ENCODE measurements at places on chromosomes 13 and 19.

DNA sequence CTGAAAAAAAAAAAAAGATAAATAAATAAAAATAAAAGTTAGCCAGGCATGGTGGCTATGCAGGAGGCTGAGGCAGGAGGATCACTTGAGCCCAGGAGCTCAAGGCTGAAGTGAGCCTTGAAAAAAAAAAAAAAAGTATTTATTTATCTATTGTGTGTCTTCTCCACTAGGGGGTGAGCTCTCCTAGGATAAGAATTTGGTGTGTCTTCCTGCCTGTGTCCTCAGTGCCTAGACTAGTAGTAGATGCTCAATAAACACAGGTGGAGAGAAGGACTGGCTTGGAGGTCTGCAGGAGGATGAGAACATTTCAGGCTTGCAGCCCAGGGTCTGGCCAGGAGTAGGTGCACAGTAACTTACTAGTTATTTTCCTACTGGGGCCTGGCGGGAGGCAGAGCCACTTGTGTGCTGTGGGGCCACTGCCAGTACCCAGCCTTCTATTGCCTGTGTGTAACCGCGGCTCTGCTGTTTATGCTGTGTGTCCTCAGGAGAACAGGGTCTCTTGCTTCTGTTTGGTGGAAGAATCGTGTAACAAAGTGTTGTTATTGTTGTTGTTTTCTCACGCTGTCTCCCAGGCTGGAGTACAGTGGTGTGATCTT, 5.4 kb downstream of the LMTK3 start:
- DNase-seq = no peak

DNA sequence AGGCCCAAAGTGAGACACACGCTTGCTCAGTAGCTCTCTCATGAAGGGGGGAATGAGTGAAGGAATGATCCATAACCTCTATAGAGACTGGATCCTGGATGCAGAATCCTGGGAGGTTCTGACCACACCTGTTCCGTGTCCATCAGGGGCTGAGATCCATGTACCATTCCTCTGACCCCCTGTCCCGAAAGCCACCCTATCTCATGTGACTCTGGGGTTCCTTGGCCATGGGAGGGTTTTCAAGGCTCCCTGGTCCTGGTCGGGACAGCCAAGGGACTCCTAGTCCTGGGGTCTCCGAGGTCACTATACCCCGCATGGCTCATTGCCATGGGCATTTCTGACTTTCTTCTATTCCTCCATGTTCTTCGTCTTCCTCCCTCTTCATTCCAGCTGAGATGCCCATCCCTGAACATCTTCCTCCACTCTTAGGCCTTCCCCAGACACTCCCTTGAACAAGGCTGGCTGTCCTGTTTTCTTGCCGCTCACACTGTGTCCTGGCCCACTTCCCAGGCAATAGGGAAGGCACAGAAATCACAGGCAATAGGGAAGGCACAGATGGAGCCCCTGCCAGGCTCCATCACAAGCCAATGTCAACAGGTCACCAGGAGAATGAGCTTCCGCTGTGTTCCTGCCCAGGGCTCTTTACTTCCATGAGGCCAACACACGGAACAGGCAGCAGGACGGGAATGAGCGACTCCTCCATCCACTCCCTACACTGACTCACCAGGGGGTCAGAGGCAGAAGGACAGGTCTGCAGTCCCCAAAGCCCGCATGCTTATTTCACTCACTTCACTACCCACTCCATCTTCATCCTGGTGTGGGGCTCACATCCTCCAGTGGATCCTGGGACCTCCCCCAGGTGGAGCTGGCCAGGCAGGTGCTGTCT, 3.2 kb downstream of the CEACAM5 start:
- no peak for DNase-seq

DNA sequence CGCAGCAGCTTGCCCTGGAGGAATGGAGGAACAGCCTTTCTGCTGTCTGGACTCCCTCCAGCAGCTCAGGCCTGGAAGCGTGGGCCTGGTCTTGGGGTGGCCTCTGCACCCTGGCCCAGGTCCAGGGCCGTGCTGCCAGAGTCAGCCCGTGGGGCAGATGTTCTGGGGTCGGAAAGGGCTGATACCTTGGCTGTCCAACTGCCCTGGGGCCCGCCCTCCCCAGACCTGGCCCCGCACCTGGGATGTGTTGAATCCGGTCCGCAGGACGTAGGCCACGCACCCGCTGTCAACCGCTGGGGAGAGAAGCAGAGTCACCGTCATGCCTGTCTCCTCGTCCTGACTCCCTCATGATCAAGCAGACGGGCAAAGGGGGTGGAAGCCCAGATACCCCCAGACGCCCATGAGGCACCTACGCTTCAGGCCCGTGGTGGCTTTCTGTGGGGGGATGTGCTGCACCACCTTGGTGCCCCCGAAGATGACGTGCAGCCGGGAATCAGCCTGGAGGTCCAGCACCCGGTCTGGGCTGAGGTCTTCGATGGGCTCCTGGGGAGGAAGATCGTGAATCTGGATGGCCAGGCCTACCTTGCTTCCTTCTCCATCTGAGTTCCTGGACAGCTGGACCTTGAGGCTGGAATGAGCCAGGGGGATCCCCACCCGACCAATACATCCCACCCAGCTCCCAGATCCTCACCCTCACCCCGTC, 7.7 kb downstream of the ATP13A1 start:
- no peak for DNase-seq

DNA sequence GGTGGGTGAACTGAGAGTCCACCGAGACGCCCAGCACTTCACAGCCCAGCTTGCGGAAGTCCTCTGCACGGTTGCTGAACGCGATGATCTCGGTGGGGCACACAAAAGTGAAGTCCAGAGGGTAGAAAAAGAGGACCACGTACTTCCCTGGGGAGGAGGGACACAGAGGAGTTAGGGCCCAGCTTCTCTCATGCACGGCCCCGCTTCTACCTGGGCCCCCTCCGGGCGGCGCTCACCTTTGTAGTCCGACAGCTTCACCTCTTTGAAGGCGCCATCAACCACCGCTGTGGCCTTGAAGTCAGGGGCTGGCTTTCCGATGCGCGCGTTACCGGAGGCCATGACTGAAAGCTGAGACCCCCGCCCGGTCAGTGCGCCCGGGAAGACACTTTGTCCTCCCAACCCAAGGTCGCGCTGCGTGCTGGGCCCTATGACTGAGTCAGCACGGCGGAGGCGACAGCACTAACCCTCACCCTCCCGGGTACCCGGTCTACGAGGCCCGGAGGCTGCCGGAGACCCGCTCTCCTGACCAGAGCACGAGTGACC, 606 bp downstream of the PRDX2 start:
- no peak for DNase-seq

- no peak for DNase-seq
Measured at GRCh38 chr13:77298426-77298825, 28.5 kb downstream of the MYCBP2 start.

DNA sequence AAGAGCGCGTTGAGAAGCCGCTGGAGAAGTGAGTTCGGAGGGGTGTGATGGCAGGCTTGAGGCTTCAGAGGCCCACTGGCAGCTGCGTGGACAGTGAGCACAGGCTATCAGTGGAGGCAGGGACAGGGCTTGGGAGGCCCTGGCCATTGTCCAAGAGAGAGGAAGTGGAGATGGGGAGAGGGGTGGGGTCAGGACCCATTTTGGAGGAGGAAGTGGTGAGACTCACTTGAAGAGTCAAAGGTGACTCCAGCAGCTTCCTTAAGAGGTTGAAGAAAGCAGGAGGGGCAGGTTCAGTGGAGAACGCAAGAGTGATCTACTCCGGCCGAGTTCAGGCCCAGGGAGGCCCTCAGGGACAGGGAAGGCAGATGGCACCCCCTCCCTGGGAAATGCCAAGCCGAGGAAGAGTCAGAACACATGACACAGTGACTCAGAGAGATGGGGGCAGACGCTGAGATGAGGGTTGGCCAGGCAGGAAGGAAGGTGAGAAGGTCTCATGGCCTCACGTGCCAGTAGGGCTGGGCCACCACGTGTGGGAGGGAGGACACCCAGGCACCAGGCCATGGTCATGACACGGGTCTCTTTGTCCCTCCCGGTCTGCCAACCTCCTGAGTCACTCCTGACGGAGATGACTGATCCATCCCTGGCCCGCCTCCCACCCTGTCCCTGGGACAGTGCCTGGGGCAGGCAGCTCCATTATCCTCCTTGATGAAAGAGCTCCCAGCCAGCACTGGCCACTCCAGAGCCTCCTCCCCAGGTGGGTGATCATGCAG, 10.1 kb upstream of the CD22 start:
- no peak for DNase-seq

- DNase-seq = no peak
Measured at GRCh38 chr13:37681281-37682032, 82.9 kb upstream of the POSTN start.

DNA sequence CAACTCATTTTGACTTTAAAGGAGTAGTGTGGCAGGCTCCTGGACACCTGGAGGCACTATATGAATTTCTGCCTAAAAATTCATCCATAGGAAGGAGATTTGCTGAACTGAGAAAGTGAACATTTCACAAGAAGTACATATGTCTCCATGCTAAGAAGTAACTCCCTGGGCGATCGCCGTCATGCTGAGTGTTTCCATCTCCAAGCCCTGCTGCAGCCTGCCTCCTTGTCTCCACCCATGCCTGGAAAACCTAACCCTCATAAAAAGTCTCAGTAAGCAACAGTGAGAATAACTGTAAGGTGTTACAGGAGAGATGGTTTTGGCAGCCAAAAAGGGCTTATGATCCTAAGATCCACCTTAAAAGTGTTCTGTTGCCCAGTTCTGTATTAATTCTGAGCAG, 251.3 kb downstream of the SHISA2 start:
- no peak for DNase-seq

DNA sequence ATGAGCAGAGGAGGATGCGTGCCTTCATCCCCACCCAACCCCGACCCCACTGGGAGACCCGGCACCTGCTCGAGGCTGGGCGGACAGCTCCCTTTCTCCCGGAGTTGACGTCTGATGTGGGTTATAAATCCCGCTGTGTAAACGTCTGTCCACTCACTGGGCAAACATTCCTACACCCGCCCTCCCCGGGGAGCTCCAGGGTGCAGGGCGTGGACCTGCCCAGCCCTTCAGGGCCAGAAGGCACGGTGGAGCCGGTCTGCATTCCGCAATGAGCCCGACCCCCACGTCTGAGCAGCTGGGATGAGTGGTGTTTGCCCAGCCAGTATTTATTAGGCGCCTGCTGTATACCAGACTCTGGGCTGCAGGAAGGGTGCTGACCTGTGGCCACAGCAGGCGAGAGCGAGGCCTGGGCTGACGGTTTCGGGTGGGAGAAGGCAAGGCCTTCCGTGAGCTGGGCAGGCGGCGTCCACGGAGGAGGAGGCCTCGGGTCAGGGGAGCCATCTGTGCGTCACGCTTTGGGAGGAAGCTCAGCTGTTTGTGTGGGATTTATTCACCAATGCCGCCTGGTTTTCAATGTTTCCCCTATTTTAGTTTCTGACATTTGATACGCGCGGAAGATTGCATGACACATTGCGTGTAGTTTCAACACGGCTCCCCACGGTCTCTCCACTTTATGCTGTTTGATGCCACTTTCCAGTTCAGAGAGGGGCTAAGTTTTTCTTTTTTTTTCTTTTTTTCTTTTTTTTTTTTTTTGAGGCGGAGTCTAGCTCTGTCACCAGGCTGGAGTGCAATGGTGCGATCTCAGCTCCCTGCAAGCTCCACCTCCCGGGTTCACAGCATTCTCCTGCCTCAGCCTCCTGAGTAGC, 2.0 kb downstream of the MISP start:
- DNase-seq = no peak

Data from naive thymus-derived CD8-positive, alpha-beta T cell (primary cell).